ENCODE measurements at places on chromosomes 4 and X.

GRCh38 chr4:80740375-80740774, 290.1 kb upstream of the BMP3 start:
- DNase-seq = no peak

DNA sequence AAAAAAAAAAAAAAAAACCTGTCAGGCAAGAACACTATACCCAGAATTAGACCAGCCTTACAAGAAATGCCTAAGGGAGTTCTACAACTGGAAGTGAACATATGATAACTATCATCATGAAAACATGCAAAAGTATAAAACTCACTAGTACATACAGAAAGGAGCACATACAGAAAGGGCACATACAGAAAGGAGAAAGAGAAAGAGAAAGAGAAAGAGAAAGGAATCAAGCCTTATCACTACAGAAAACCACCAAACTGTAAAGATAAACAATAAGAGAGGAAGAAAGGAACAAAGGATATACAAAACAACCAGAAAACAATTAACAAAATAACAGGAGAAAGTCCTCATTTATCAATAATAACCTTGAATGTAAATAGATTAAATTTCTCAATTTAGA, 50.4 kb downstream of the PHKA1 start:
- DNase-seq = peak; percentile 10

DNA sequence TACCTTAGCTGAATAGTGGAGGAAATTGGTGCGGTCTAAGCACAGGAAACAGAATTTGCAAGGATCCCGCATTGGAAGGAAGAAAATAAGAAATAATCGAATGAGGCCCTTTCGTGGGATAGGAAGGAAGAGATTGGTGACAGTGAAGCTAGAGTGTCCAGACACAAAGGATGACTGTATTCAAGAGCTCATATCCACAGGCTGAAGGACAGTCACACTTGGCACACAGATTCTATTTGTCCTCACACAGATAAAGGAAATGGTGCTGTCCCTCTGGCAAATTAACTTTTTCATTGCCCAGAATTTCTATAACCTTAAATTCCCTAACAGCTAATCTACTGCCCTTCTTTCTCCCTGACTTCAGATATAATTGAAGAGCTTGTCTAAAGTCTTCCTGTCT, 2188.9 kb upstream of the TENM3 start:
- DNase-seq = no peak

DNA sequence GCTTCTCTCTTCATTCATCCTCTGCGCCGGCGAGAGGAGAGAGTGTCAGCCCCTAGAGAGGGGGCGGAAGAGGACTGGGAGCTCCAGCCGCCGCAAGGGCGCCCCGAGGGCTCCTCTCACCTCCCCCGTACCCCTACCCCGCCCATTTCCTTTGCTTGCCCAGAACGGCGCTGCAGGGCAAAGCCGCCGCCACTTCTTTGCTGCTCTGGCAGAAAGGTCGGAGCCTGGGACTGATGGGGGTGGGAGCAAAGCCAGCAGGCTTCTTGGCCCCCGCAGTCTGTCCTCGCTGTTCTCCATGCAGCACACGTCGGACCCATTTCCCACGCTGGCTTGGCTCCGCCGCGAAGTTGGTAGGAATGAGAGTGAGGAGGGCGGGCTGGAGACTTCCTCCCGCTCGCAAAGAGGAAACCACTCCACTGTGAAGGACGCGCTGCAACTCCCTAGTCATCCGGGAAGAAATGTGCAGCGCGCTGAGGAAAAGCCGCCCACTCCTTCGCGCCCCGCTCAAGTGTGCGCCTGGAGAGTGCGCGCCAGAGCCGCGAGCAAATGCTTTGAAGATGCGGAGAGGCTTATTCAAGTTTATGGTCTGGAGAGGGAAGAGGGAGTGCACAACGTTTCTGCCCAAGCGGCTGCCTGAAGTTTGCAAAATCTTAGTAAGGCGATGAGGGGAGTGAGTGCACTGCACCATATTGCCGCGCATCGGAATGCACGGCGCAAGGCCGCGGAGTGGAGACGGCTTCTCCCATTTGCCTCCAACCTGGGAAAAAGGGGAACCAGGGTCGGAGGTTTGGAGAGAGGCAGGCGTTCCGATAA, 2.8 kb upstream of the PCDH7 start:
- no peak for DNase-seq

DNA sequence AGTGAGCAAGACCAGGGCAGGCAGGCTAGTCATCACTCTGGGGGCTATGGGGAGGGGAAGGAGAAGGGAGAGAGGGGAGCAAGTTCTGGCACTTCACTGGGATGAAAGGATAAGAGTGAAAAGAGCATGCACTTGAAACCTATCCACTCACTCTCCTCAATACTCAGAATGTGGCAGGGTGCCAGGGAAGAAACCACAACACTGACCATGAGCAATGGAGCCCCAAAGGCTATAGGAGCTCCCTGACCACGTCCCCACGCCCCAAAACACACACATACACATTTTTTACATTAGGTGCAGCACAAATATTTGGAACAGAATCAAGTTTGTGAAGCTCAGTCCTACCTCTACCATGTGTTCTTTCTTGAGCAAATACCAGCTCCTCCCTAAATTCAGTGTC, 132.2 kb downstream of the IDS start:
- no peak for DNase-seq

DNA sequence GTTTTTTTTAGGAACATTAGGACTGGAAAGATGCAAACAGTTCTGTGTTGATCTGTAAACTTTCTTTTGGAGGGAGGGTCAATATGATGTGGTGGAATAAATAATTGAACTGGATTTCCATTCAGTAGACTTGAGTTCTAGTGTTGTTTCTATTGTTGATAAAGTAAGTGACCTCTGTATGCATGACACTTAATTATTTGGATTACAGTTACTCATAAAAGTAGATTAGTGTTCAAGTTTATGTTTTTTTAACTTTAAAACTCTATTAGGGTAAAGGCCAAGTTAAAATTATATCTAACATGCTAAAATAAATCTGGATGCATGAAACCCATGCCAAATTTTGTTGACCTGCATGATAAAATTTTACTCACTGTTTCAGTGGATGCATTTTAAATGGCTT, 85.4 kb upstream of the NR3C2 start:
- no peak for DNase-seq

- no peak for DNase-seq
Measured at GRCh38 chr4:167238226-167238625, 3.9 kb upstream of the SPOCK3 start.

DNA sequence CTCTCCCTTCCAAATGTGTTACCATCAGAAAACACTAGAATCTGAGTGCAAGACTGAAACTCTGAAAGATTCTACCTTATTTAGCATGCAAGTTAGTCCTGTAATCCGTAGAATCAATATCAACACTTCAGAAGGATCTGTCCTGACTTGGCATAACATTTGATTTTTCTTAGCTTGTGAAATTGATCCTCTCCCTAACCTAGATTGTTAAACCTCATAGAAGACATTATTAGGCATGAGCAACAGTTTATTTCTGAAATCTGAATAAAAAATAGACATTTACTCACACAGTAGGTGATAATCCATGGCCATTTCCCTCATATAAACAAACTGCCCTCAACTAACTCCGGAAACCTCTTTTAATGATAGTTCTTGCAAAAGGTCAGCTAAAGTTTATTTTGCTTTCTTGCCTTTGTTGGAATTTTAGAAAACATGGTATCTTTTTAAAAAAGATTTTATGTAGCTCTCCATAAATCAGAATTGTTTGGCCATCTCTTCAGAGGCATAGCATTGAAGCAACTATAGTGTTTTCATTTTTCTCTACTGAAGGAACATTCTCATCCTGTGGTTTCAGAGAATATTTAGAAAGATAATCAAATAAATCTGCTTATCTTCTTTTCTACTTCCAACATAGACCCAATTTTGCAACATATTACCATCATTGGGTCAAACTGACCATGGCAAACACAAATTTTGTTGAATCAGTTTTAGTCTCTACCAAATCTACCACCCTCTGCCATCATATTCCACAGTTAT, 38.5 kb upstream of the PDLIM5 start:
- DNase-seq = no peak

GRCh38 chrX:69430785-69431184, 73.3 kb upstream of the NALF2 start:
- DNase-seq = no peak

- no peak for DNase-seq
Measured at GRCh38 chr4:26544421-26544820, 39.5 kb upstream of the TBC1D19 start.

DNA sequence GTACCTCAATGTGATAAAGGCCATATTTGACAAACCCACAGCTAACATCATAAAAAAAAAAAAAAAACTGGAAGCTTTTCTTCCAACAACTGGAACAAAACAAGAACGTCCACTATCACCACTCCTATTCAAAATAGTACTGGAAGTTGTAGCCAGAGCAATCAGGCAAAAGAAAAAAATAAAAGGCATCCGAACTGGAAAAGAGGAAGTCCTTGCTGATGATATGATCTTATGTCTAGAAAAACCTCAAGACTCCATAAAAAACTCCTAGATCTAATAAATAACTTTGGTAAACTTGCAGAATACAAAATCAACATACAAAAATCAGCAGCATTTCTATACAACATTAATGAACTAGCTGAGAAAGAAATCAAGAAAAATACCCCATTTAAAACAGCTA, 134.3 kb downstream of the TEX11 start:
- DNase-seq = no peak

- DNase-seq = no peak
Measured at GRCh38 chr4:66604192-66604591, 933.9 kb upstream of the EPHA5 start.

GRCh38 chrX:9205599-9206223, 171.8 kb upstream of the FAM9B start:
- no peak for DNase-seq

GRCh38 chr4:136562834-136563233, 969.5 kb downstream of the PCDH18 start:
- DNase-seq = no peak

- DNase-seq = no peak
Measured at GRCh38 chr4:124278477-124278876, 434.1 kb downstream of the ANKRD50 start.

DNA sequence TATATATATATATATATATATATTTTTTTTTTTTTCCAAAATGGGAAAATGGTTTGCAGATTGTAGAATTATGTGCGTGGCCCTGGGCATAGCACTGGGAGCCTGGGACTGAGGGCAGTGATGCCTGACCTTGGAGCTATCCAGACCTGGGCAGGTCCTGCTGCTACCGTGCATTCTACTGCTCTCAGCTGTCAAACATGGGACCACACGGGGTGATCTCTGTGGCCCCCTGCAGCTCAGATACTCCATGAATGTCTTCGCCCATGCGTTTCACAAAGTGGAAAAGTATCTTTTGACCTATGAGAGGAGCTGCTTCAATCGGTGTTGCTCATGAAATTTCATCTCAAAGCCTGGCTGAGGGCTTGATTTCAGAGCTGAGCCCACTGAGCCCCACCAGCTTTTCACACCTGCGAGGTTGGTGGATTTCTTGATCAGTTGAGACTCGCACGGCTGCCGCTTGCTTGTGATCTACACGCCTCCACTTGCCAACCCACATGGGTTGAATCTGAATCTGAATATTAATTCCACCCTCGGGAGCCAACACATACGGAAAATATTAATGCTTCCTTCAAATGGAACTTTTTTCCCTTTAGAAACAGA, 35.7 kb downstream of the ING2 start:
- no peak for DNase-seq

DNA sequence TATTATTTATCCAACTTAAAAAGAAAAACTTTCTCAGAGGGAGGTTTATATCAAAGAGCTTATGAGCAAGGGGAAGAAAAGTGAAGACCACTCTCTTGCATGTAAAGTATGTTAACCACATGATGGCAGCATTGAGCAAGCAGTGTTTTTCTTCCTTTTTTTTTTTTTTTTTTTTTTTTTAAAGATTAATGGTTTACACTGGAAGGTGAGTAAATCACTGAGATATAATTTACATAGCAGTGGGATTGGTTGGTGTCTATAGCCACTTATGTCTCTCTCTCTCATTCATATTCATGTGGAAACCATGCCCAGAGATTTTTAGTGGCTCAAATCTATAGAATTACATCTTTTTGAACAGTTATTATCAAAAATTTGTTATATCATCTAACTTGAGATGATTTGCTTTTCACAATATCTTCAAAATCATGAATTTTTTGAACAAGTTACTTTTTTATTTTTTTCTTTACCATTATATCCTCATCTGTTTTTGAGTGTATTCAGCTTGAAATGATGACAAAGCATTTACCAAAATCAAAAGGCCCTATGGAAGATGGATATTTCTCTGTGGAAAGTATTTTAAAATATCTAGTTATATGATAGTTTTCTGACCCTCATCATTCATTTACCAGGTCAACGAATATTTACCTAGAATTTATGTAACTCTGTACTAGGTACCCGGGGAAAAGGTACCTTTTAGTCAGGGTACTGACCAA, 31.6 kb downstream of the MTHFD2L start:
- DNase-seq = no peak

DNA sequence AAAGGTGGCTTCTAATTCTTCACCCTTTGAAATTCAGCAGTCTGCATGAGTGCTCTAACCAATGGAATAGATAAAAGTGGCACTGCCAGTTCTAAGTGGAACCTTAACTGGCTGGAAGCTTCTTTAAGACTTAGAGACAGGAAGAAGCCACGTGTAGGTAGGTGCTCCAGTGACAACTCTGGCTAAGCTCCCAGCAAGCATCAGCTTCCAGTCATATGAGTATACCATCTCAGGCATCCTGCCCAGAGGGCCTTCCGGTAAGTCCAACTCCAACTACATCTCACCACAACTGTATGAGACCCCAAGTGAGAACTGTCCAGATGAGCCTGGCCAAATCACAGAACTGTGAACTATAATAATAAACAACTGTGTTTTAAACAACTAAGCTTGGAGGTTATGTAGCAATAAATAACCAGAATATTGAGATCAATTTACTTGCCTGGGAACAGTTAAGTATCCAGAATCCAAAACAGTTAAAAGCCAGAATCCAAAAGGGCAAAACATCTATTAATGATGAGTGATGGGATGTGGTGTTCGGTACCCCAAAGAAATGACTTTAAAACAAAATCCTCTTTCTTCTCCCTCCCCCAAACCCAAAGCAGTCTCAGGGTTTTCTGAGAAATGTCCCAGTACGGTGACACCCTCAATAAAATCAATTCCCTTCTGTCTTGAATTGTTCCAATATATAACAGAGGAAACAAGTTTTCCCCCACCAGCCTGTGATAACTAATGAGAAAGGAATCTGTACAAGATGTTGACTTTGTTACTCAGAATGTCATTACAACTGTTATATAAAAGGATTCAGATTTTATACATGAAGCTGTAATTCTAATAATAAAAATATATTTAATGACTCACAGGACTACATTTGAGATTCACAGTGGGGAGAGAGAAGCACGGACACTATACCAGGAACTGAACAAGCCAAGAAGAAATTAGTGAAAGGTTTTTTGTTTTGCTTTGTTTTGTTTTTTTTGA, 4.2 kb downstream of the TSPAN5 start:
- DNase-seq = no peak

DNA sequence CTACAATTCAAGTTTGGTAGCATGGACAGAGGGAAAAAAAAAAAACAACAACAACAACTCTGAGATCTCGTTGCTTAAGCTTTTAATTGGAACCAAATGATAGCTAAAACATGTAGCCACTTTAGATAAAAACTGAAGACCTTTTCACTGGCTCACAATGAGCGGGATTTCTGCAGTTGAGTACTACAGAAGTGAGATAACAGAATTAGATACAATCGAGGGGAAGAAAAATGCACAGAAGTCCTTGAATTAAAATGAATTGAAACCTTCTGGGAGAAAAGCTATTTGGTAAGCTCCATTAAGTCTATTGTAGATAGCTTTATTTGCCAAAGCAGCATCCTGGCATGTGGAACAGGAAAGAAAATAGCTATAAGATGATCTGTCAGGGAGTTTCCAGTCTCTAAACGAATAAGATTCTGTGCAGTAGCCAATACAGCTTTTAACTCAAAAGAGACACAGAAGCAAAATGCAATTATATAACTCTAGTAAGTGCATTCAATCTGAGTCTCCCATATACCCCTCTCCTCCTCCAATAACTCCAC, 248.5 kb downstream of the ENOX2 start:
- no peak for DNase-seq
